Stimulated activated naive CD4-positive, alpha-beta T cell (primary cell): ENCODE measurements at places on chromosomes 4 and X.

DNA sequence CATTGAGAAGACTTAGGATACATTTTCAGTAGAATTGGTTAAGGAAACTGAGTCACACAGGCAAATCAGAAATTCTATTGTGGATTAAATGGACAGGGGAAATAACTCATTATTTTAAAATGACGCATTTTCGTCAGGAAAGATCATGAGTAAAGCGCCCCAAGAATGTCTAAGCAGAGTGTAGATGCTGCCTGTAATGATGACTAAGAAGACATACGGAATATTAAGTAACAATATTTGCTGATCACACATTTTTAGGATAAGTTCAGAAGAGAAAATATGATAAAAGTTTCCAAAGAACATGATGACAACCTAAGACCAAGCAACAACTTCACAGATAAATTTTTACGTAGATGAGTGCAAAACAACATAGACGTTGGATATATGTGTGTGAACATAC lies 596.3 kb upstream of the TENM3 start:
- DNase-seq, result no peak

DNA sequence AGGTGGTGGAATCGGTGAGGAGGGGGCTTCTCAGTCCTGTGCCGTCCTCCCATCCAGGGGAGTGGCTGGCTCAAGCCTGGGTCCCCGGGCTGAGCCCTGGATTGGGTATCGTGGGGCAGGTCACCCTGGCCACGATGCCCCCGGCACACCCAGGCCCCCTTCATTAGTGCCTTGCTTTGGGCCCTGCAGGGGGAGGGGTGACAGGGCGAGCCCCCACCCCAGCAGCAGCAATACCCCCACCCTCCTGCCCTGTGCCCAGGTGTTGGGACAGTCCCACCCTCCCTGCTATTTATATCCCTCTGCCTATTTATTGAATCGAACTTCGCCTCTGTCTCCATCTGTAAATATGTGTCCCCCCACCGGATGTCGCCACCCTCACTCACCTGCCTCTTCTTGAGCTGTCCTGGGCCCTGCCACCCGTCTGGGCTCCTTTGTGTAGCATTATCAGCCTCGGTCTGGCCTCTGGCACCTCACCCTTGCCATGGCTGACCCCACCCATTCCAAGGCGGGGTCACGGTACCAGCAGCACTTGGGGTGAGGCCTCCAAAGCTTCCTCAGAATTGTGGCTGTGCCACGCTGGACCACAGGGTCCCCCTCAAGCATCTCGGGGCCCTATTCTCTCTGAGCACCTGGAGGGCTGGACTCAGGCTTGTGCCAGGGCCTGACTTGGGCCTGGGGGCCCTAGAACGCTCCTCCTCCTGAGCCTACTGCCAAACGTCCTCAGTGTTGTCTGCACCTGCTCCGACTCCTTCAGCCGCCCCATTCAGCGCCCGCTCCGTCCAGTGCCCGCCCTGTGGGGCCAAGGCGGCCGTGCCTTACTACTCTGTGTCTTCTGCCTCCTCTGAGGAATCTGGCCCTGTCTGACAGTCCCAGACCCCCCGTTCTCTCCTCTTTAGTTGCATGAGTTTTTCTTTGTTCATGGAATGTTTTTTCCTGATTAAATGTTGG lies 6.1 kb downstream of the LAGE3 start:
- no peak for DNase-seq

- no peak for DNase-seq
These were observed 109.1 kb downstream of the GPAT3 start for GRCh38 chr4:83644677-83645659.

GRCh38 chrX:74242050-74242449 lies 61.9 kb upstream of the ZCCHC13 start:
- DNase-seq, result no peak

GRCh38 chr4:15232366-15233263 lies 195.2 kb upstream of the C1QTNF7 start:
- no peak for DNase-seq

GRCh38 chrX:150688911-150689451 lies 4.2 kb upstream of the MTMR1 start:
- no peak for DNase-seq

- DNase-seq, result no peak
These were observed 15.1 kb downstream of the MCUB start for GRCh38 chr4:109574931-109575804.
